ENCODE measurements at places on chromosomes 16 and 17.

DNA sequence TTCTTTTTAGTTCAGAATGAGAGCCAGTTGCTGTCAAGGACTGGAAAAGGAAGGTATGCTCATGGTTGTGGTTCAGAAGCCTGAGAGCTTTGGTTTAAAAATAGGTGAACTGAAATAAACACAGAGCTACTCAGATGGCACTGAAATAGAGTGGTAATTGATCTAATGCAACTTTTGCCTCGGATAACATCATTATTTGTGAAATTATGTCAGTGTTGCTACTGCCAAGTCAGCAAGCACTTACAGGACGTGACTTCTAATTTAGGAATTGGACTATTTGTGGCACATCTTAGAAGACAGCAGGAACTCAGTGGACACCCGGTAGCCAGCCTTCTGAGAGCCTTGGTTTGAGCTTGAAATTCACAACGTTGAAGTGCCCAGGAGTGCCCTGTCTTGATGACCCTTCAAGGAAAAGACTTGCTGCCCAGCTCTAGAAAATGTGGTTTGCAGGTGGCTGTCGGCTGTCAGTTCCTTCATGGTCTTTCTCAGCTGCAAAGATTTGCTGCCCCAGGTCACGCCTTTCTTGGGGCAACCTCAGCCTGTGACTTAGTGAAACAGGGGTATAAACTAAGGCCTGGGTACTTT lies 42.0 kb upstream of the XYLT1 start:
- no peak for DNase-seq

GRCh38 chr16:86740906-86741799 lies 162.8 kb downstream of the FOXL1 start:
- no peak for DNase-seq

DNA sequence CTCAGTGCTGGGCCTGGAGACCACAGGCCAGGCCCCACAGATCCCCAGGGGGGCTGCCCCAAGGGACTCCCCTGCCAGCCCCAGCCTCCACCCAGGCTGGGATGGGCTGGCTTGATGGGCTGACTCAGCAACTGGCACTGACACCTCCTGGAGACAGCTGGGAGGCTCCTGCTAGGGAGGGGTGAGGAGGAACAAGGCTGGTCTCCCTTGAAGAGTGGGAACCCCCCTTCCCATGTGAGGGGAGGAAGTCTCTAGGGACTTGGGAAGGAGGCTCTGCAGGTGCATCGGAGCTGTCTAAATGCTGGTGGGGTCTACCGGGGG lies 10.4 kb downstream of the NHERF1 start:
- peak; percentile 24 for DNase-seq

GRCh38 chr17:62824290-62825131 lies 16.4 kb upstream of the MARCHF10 start:
- no peak for DNase-seq

GRCh38 chr17:156094-156621 lies 18.8 kb downstream of the SCGB1C2 start:
- no peak for DNase-seq

- no peak for DNase-seq
These were observed 23.3 kb downstream of the TEX14 start for GRCh38 chr17:58668598-58668935.

GRCh38 chr16:11632455-11632939 lies 35.8 kb upstream of the SNN start:
- DNase-seq = no peak

GRCh38 chr17:2105663-2106062 lies 50.8 kb downstream of the HIC1 start:
- DNase-seq = no peak

DNA sequence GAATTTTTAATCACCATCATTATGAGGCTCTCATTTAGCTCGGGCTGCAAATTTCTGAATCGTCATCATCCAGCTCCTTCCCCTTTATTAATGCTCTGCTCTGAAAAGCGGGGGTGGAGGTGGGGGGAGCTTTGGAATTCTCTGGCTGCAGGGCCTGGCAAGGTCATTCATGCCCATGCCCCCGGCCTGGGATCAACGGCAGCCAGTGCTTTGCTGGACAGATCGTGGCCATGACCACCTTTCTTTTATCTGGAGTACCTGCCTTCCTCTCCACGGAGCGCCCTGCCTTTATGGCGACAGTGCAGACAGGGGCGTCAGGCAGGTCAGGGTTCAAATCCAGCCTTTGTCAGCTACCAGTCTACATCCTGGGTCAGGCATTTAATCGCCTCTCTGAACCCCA lies 5.1 kb upstream of the CPSF4L start:
- no peak for DNase-seq

DNA sequence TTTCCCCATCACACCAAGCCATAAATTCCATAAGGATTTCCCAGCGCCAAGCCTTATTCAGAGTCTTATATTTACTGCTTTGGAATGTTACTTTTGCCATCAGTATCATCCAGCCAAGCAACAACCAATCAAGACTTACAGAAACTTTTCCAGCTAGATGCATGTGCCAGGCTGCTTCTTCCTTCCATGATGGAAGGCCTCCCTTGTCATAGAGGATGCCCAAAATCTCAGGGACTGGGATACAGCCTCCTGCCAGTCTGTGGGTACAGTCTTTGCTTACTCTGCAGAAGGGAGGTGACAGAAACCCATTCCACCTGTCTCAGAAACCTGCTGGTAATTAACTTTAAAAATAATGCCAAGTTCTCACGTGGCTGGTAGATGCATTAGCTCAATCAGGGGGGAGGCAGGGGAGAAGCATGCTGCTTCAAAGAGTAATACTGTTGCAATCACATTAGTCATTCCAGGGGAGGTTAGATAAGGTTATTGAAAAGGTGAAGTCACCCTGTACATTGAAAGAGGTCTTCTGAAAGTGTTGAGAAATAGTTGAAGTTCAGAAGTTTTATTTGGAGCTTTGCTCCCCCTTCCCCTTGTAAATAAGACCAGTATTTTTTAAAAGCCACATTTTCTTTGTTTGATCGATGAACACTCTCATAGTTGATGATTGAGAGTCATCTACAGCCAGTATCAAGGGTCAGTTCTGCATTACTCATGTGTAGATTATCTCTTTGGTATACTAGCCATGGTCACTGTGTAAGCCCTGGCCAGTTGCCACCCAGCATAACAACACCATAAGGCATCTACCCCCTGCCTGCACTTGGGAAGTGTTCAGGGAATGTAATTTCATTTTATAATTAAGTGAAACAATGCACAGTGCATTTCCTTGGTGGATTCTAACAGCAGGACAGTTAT lies 22.2 kb downstream of the HLF start:
- DNase-seq = peak; percentile 35

DNA sequence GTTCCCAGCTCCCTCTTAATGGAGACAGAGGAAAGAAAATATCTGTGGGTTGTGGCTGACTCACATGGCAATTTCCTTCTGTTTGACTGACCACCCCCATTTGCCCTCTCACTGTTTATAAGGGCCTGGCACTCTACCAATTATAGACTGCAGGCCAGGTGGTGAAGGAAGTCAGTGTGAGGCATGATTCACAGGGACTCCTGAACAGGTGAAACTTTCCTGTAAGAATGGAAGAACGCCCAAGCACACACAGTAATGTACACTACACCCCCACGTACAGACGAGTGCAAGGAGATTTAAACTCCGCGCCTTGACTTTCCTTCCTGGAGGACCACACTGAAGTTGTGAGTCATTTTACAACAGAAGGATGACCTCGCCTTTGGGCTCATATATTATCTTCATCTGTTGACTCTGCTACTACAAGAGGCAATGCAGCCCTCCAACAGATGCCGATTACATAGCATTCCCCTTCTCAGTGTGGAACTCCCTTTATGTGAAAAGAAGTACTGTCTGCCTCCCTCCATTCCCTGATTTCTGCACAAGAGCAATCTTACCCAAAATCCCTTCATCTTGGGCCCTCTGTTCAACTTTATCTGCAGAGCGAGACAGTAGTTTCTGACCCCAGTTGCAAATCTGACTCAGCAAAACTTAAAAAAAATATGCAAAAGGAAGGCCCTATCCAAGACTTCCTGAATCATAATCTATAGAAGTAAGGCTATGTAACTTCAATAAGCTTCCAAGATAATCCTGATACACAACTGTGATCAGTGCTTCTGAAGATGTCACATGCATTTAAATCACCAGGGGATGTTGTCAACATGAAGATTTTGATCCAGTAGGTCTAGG lies 163.6 kb downstream of the SHISA6 start:
- no peak for DNase-seq

GRCh38 chr17:75356260-75356937 lies 49.1 kb downstream of the GRB2 start:
- no peak for DNase-seq

GRCh38 chr17:48632579-48633265 lies 6.6 kb upstream of the HOXB9 start:
- no peak for DNase-seq

DNA sequence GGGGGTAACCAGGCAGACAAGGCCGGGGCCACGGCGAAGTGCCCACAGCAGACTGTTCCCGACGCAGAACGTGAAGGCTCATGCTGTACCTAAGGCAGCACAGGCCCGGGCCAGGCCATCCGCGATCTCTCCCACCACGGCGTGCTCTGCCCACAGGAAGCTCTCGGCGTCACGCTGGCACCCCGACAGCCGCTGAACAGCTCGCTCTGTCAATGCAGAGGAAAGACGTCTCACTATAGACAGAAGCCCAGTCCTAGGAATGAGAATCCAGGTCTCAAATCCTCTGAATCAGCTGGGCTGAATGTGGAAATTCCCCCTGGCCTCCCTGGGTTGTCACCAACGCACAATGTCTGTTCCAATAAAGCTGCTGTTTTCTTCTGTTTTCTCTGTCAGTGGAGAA lies 21.4 kb downstream of the SERPINF1 start:
- DNase-seq = no peak

- DNase-seq = no peak
These were observed 28.2 kb downstream of the GRIN2A start for GRCh38 chr16:10153985-10154384.

Data from NCI-H446 treated with DMSO at 0.1 percent for 48 hours (cell line).